ENCODE measurements at places on chromosomes 3 and 15.

GRCh38 chr3:58222161-58222724 lies 11.5 kb upstream of the DNASE1L3 start:
- no peak for DNase-seq

- DNase-seq = no peak
Observed at GRCh38 chr3:194865615-194866014, 179.9 kb downstream of the FAM43A start.

- no peak for DNase-seq
Observed at GRCh38 chr3:32009957-32010356, 28.4 kb downstream of the ZNF860 start.

GRCh38 chr15:28086175-28086703 lies 12.9 kb downstream of the OCA2 start:
- peak; percentile 71 for DNase-seq

- DNase-seq = peak; percentile 90
Observed at GRCh38 chr3:129120254-129121004, 1.2 kb downstream of the RAB43 start.

GRCh38 chr3:62659660-62660059 lies 215.6 kb downstream of the CADPS start:
- DNase-seq = no peak

- DNase-seq = no peak
Observed at GRCh38 chr15:85178308-85178707, 196.7 kb downstream of the PDE8A start.

DNA sequence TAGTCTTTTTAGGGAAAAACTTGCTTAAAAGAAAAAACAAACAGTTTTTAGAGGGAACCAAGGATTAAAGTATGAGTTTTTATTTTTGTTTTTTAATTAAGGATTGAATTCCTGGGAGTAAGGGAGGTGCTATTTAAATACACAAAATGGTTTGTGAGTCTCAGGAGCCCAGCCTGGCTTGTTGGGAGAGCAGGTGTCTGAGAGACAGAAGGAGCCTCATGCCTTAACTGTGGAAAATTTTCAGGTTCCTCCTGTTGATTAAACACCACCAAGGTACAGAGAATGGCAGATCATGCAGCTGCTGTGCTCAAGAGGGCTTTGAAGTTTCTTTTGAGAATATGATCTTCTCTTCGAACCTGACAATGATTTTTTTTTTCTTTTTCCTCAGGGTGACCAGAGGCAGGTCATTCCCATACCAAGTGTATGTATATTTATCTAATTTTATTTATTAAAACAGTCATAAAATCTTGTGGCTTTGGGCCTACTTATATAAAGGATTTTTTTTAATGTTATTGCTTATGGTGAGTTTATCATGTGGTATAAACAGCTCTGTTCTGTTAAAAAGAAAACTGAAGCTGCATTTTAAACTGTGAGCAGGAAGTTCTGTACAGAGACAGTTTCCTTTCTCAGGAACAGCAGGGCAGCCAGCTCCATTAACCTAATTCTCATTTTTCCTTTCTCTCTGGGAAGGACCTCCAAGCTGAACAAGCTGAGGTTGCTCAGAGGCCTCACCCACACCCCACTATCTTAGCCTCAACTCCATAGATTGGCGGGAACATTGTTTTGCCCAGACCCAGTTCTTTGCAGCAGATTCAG lies 33.7 kb upstream of the VILL start:
- DNase-seq = no peak

DNA sequence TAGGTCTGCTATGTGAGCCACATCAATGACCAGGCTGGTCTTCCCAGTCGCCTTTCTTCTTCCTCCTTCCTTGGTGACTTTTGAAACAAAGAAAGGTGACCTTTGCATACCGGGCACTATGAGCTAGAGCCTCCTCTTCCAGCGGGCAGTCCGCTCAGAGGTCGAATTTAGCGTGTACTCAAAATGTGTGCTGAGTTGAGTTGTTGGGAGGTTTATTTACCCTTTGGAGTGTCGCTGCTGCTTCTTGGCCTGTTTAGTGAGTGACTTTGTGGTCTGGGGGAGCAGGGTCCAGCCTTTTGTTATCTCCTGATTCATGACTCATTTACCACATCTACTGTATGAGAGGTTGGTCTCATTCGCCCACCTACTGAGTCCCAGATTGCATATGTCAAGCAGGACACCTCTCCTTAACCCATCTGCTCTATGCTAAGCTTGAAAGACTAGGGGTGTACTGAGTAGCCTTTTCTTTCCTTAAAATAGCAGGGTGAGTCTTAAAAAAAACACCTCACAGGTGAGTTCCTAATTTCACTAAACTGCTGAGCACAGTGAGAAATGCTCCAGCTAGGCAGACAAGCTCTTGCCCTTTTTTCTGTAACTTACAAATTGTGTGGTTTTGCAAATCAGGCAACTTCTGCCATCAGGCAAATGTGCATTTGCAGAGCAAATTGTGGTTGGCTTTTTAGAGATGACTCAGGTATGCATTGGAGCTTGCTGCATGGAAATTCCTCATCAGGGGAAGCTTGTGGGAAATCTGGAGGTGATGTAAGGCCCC lies 3.2 kb upstream of the SIAH2 start:
- DNase-seq = no peak

GRCh38 chr3:133930341-133930933 lies 34.8 kb upstream of the RAB6B start:
- DNase-seq = no peak

- DNase-seq = no peak
Observed at GRCh38 chr3:190369668-190370295, 18.2 kb upstream of the CLDN16 start.

GRCh38 chr3:197430934-197431333 lies 124.8 kb downstream of the BDH1 start:
- no peak for DNase-seq

GRCh38 chr3:187264021-187264420 lies 27.5 kb downstream of the MASP1 start:
- DNase-seq = no peak

DNA sequence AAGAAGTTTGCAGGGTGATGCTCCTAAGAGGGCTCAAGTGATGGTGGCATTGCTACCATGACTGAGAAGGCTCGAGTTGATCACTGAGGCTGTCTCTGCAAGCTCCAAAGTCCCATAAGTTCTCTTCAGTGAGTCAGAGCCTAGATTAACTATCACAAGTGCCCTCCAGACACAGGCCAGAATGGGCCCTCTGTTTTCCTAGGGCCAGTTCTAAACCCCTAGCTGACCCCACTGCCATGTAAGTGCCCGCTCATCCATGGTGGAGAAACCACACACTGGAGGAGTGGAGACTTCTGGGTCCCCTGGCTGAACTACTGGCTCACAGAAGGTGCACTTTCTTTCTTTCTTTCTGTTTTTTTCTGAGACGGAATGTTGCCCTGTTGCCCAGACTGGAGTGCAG lies 87.6 kb upstream of the WNT5A start:
- no peak for DNase-seq
